ENCODE measurements at places on chromosomes 5 and 9.

DNA sequence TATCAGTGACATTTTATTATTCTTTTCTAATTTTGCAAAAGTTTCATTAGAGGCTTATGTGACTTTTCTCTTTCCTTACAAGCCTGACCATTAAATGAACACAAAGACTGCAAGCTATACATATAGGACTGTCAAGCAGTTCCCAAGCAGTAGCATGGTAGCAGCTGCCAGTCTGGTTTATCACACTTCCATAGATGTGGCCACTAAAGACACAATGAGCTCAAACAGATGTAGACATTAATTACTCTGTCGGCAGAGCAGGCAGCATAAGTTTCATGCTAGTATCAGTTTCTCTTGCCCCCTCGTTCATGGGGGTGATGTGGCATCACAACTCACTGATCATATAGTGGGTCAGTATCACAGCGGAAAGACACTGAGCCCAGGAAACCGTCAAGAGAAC, 89.5 kb downstream of the CDH10 start:
- no peak for DNase-seq

DNA sequence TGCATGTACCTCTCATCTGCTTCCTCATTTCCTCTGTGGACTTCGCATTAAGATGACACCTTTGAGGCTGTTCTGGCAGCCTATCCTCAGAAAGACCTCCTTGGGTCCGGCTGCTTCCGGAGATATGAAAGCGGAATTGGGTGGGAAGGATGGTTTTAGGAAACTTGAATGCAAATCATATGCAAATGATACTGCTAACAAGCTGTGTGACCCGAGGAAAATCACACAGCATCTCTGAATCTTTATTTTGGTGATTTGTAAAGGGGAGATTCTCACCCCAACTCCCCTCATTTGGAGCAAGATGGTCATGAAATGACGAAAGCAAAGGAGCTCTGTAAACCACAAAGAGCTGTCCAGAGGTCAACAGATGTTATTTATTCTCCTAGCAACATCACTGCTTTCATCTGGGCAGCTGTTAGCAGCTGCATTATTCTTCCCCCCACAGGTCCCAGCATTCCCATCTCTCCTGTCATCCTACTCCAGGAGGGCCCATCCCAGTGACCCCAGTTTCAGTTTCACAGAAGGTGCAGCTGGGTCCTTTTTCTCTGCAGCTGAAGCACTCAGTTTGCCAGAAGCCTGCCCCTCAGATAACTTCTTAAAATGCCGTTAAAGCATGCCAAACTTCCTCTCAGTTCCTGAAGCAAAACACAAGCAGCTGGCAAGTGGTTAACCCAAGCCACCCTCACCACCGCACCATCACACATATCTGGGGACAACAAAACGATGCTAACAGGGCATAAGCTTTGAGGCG, 269.5 kb downstream of the SEC61B start:
- DNase-seq: no peak

- no peak for DNase-seq
Observed at GRCh38 chr5:115424446-115424845, 120.1 kb downstream of the FEM1C start.

GRCh38 chr5:148437249-148437648, 53.5 kb downstream of the FBXO38 start:
- DNase-seq: no peak

- DNase-seq: no peak
Observed at GRCh38 chr5:15290953-15291352, 209.0 kb upstream of the FBXL7 start.

Data from stimulated activated CD4-positive, alpha-beta T cell treated with anti-CD3 and anti-CD28 coated beads, TNF-alpha, amount 100 ng/mL, for 1 hour (primary cell).